Karpas-422 (cell line): ENCODE measurements at places on chromosomes 6 and 20.

DNA sequence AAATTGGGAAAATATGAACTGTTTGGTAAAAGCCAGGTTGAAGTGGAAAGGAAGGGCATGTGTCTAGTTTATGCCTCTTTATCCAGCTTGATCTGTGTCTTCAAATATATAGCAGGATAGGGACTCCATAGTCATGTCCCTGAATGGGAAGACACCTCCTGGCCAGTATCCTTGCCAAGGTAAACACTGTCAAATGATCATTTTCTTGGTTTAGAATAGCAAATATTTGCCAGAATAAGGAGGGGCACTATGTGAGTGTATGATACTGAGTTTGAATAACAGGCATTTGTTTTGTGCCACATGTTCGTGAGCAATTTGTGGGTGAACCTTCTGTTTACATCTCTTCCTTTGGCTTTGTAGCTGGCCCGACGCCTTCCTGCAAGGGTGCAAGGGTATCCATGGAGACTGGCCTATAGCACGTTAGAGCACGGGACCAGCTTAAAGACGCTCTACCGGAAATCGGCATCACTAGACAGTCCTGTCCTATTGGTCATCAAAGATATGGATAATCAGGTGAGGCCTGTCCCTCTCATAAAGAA, 34.2 kb upstream of the HINT3 start:
- no peak for DNase-seq

DNA sequence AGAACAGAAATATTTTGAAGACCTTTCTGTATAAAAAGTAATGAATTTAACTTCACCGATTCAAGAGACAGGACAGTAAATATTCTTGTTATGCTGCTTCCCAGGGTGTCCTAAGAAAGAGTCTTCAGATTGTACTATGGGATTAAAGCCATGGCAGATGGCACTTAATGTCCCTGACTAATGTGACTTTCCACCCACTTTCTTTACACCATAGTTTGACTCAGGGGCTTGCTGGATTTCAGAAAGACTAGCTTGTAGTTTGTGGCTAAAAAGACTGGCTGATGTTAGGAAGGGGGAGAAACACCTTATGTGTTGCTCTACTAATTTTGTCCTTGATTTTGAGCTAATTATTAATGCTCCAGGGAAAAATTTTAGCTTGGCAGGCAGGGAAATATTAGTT, 75.9 kb downstream of the UTRN start:
- no peak for DNase-seq

- DNase-seq = no peak
These were observed 26.8 kb downstream of the ZNF831 start for GRCh38 chr20:59190466-59190865.

- peak; percentile 95 for DNase-seq
These were observed at the start of gene B3GALT4 for GRCh38 chr6:33276864-33277662. B3GALT4 (plus strand) TSS chr6:33277123; CDS start chr6:33277420, 297 bp downstream.

GRCh38 chr6:161959072-161959471, 685.2 kb upstream of the AGPAT4 start:
- no peak for DNase-seq
